ENCODE measurements at places on chromosomes 3 and 15.

DNA sequence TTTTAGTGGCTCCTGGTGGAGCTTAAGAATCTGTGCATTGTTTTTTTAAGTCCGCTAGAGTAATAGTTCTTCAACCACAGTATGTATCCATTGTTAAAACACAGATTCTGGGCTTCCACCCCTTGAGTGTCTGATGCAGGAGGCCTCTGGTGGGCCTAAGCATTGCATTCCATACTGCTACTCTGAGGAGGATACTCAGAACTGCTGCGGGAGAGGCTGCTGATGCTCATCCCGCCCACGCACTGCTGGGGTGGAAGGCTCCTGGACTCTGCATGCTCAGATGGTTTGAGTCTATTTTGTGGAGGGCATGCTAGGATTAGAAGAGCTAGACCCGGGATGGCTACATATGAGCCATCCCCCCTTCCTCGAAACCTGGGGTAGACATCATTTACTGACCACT, 74.4 kb downstream of the THSD4 start:
- DNase-seq = no peak

DNA sequence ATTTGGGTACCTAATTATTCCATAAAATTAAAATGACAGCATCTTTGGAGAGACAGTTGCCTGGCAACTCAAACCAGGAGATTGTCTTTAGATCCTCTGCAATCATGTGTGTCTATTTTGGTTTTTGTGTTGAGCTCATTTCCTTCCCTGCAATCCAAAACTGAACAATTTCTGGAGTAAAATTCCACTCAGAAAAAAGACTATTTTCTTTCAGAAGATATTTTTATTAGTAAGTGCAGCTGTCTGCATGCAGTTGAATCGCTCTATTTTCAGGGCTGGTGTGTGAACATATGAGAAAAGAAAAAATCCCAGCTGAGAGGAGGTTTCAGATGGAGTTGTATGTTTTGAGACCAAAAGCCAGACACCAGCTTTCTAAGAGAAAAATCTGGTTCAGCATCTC, 41.9 kb upstream of the DYNC1LI1 start:
- no peak for DNase-seq

DNA sequence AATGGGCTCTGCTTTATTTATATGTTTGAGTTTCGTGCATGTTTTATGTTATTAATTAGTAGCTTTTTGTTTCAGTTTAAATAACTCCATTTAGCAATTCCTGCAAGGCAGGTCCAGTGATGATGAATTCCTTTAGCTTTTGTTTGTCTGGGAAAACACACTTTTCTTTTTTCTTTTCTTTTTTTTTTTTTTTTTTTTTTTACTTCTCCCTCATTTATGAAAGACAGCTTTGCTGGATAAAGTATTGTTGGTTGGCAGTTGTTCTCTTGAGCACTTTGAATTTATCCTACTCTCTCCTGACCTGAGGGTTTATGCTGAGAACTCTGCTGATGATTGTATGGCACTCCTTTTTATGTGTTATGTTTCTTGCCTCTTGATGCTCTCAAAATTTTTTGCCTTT, 35.7 kb downstream of the TMEM39A start:
- DNase-seq = no peak

GRCh38 chr3:37773911-37774310, 87.8 kb upstream of the CTDSPL start:
- DNase-seq = no peak

DNA sequence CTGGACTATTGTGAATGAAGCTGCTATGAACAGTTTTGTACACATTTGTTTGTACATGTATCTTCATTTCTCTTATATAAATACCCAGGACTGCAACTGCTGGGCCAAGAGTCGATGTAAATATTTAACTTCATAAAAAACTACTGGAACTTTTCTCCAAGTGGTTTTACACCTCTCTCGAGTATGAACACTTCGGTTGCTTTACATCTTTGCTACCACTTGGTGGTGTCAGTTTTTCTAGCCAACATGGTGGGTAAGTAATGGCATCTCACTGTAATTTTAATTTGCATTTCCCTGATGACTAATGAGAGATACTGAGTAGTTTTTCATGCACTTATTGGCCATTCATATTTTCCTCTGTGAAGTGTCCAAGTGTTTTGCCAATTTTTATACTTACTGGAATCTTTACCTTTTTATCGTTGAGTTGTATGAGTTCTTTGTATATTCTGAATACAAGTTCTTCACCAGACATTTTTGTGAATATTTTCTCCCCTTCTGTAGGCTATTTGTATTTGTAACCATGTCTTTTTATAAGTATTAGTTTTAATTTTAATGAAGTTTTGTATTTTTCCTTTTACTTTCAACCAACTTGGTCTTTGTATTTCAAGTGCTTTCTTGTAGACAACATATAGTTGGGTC, 44.4 kb downstream of the PCOLCE2 start:
- DNase-seq = no peak

- DNase-seq = no peak
These were observed 77.0 kb downstream of the P3H2 start for GRCh38 chr3:190043741-190044140.
